ENCODE measurements at places on chromosomes 16 and 17.

- DNase-seq: peak; percentile 78
Measured at GRCh38 chr17:43760254-43760852, 1.8 kb upstream of the SOST start.

- DNase-seq: no peak
Measured at GRCh38 chr16:18999045-18999393, 15.3 kb downstream of the TMC7 start.

- DNase-seq: no peak
Measured at GRCh38 chr17:64747938-64748540, 85.9 kb upstream of the SMURF2 start.

GRCh38 chr17:74864866-74865395 is 5.2 kb upstream of the GRIN2C start:
- DNase-seq: peak; percentile 53

DNA sequence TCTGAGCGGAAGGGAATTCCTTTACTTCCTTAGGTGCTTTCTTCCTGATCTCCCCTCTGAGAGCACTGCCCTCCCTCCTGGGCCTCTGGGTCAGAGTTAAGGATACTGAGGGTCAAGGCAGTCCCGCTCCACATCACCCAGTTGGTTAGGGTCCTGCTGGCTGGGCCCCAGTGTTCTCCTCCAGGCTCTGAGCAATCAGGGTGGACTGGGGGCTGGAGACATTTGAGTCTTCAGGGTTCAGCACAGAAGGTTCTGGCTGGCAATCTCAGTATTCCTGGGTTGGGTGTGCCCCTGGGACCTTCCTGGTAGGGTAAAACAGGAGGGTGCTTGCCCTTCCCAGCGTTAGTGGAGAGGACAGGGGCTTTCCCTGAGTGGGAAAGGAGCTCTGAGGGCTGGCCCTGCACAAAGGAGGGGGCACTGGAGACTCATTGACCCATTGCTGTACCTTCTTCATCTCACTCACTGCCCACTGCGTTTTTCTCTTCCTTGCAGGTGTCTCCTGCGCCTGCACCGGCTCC is 448 bp downstream of the MT1M start:
- DNase-seq: no peak

DNA sequence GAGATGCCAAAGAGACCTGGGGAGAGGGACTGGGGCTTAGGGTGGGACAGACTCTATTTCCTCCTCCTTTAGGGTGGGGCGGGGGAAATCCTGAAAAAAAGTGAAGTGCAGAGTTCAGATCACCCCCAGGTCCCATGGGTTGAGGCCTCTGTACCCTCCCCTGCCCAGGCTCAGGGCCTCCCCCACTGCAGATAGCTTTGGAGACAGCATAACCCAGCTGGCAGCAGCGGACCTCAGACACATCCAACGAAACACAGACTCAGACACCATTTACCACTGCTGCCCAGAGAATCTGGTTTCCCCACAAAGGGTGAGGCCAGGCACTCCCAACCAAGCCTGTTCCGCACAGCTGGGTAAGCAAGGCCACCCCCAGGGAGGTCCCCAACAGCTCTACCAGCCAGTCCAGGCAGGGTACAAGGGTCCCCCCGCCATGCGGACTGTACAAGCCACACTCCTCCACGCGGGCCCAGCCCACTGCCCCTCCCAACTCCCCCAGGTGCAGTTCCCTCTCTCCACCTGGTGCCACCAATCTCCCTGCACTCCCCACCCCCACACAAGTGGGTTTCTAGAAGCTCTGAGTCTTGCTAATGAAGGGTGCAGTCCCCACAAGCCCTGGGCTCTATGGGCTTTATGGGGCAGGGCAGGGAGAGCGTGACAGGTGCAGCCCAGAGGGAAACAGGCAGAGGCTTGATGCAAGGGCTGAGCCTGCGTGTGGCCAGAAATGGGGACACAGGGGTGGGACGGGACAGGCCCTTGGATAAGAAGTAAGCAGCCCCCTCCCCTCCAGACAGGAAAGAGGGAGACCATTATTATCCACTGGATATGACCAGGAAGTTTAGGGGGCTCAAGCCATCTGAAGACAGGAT is 8.9 kb downstream of the RHBDF2 start:
- DNase-seq: no peak

GRCh38 chr17:50830352-50830751 is 5.0 kb upstream of the WFIKKN2 start:
- no peak for DNase-seq

DNA sequence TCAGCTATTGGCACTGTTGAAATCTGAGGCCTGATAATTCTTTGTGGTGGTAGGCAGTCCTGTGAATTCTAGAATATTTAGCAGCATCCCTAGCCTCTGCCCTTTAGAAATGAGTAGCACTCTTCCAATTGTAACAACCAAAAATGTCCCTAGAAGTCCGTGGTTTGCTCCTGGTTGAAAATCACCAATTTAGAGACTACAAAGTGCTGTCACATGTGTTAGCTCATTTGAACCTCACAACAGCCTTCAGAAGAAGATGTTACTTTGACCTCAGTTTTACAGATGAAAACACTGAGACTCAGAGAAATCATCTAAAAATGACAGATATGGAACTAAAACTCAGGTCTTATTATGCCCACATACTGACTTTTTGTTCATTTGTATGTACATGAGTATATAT is 103.2 kb downstream of the TANC2 start:
- no peak for DNase-seq

GRCh38 chr16:28112908-28113307 is 49.4 kb upstream of the GSG1L start:
- DNase-seq: no peak

DNA sequence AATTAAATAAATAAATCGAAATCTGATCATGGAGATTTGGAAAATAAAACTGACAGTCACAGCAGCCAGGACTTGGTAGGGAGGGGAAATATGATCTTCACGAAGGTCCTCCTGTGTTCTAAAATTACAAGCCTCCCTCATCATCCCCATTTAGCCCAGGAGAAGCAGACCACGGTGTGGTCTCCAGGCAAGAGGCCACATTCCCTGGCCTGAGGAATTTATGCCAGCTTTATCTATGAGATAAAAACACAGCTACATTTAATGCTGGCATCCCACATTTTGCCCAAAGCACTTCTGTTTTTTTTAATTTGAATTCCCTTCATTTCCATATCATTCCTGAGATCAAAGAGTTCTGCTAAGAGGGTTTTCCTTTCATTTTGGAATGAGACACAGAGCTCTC is 43.2 kb downstream of the ABCC12 start:
- DNase-seq: no peak

GRCh38 chr16:85395207-85395912 is 217.8 kb upstream of the GSE1 start:
- DNase-seq: no peak

Data from CD8-positive, alpha-beta memory T cell (primary cell).